Activated naive CD4-positive, alpha-beta T cell treated with anti-CD3 and anti-CD28 coated beads, Interleukin-2, amount 50 U/mL, for 72 hours (primary cell): ENCODE measurements at places on chromosomes 1 and 21.

DNA sequence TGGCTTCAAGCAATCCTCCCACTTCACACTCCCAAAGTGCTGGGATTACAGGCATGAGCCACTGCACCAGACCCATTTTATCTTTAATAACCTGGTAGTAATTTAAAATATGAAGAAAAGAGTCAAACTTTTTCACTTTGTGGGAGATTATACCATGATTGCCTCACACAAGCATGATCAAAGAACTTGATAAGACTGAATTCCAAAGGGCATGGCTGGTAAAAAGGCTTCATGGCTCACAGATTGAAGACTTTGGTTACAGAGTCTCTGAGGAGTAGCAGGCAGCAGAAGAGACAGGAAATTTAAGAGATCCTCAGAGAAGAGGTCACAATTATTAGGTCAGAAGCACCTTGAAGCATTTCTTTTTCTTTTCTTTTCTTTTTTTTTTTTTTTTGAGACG, 16.4 kb upstream of the RGSL1 start:
- no peak for DNase-seq

GRCh38 chr1:60573121-60573520, 499.6 kb upstream of the C1orf87 start:
- no peak for DNase-seq

- no peak for DNase-seq
These were observed 47.9 kb downstream of the NPHP4 start for GRCh38 chr1:5944154-5944842.

DNA sequence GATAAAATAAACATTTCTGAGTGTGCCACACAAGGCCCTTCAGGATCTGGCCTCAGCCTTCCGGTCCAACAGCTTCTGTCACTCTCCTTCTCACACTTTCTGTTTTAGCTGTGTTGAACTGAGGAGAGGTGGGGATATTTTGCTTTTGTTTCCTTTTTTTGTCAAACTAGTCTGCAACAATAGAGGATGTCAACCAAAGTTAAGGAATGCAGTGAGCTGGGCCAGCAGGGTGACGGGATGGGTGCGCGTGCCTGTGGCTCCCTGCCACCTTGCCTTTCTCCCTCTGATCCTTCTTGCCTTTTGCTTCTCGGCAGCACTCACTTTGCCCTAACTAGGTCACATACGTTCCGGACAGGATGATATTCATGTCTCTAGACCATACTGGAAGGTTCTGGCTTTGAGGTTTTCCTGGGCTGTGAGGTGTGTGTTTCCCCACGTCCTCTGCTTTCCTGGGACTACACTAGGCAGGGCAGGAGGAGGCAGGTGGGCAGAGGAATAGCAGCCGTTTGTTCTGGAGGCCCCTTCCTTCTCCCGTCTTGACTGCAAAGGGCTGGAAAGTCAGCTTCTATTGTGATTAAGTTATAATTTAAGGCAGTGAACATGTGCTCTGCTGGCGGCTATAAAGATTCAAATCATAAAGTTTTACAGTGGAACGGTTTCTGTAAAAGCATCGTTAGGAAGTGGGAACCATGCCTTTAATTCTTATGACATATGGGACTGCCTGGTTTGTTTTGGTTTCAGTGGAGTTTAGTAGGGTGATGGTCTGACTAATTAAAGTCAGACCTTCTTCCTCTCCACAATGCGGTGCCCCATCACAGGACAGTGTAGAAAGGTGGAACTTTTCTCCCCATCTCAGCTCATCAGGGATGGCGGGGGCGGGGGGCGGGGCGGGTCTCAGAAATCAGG, 67.8 kb downstream of the RNF220 start:
- DNase-seq = no peak

- DNase-seq = no peak
These were observed 74.8 kb upstream of the PDE4B start for GRCh38 chr1:65717815-65718454.

DNA sequence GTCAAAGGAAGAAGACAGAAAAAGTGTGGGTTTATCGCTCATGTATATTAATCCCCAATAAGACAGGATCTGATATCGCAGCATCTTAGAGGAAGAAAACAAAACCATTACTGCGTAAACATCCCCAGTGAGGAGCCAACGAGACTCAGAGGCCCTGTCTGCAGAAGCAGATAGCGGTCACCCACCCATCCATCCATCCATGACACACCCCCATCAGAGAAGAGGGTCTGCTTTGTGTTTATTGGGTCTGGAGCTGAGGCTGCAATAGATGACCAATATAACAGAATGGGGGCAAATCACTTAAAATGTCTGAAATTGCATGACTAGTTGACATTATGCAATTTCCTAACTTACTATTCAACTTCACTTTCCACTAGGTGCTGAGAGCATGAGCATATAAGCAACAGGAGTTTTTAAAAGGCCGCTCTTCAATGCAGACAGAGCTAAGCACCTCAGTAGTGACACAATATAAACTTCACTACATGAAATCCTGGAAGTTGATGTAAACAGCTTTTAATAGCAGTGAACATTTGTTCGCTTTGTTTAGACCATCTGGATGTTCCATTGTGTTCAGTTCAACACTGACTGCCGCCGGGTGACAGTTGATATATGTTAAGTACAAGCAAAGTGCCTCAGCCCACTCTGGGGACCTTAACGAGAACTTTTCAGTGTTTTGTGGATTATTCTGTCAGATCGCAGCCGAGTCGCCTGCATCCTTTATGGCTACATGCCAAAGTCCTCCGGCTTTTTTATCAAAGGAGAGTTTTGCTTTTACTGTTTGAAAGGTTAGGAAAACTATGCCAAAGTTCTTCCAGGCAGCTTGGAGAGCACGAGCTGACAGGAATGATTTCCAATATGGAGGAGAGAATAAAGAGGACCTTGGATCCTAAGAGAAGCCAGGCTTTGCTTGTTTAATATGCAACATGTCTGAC, 167.5 kb downstream of the ZNF281 start:
- DNase-seq = no peak

GRCh38 chr1:151289080-151289935, 7.2 kb downstream of the ZNF687 start:
- DNase-seq = no peak

DNA sequence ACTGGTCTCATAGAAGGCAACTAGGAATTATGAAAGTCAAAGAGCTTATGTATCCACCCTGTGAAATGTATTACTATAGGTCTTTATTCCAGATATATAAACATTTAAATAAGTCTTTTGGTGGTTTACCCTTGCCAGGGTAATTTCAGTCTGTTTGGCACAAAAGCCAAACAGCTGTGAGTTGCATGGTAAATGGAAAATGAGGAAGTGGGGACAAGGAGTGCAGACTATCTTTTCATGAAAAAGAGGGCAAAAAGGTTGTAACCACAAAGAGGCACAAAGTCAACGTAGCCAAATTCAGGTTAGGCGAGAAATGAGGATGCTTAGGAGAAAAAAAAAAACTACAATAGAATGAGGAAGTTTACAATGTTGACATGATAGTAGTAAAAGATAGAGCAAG, 492.3 kb upstream of the PRMT6 start:
- DNase-seq = no peak

GRCh38 chr21:36338975-36339374, 19.0 kb downstream of the MORC3 start:
- no peak for DNase-seq

GRCh38 chr1:243432136-243432535, 176.3 kb downstream of the SDCCAG8 start:
- no peak for DNase-seq

GRCh38 chr1:61741711-61742619, at the start of gene PATJ:
Gene PATJ (plus strand): TSS chr1:61742480. CDS start chr1:61762893, 20,413 bp downstream.
- peak; percentile 66 for DNase-seq

- DNase-seq = no peak
These were observed 31.9 kb upstream of the SGIP1 start for GRCh38 chr1:66502086-66502485.

- DNase-seq = no peak
These were observed 1.5 kb downstream of the RGS2 start for GRCh38 chr1:192810253-192810880.

DNA sequence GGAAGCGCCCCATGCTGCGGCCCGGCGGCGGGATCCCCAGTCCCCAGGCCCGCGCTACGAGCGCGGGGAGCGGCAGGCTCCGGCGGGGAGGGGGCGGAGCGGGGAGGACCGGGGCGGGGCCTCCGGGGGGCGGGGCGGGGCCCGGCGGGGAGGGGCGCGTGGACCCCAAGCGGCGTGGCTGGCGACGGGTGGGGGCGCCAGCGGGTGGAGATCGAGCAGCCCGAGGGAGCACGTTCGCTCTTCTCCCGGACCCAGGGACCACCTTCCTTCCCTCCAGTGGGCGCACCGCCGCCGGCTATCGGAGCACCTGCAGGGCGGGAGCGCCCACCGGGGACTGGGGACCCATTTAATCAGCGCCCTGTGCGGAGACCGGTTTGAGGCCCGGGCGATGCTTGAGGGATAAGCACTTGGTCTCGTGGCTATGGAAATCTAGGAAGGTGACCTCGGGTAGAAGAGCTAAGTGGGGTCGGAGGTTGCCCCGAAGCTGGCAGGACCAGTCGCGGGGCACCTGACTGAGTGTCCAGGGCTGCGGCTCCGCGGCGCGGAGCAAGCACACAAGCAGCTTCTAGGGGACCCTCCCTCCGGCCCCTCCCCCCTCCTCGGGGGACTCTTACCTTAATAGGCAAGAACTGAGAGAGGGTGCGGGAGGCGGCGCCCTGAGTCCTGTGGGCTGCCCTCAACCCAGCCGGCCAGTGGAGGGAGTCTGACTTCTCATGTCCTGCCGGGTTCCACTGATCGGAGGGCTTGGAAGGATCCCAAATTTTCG, at the start of gene TSPAN2:
TSS of gene TSPAN2 (minus strand) at position 84 of the 766 bp plus-strand sequence. CDS start at position 13, 71 bp downstream.
- no peak for DNase-seq

DNA sequence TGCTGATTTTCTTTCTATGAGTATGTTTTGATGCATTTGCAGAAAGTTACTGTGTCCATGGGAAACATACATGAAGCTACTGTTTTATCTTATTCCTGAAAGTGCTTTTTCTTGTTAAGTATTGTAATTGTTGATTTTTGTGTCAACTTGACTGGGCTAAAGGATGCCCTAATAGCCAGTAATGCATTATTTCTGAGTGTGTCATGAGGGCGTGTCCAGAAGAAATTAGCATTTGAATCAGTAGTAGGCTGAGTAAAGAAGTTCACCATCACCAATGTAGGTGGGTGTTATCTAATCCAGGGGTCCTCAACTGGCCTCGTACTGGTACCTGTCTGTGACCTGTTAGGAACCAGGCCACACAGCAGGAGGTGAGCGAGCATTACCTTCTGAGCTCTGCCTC, 760.2 kb downstream of the PLA2G4A start:
- no peak for DNase-seq

- no peak for DNase-seq
These were observed 32.9 kb downstream of the CSMD2 start for GRCh38 chr1:34132161-34132420.

- no peak for DNase-seq
These were observed 2.2 kb upstream of the ADORA3 start for GRCh38 chr1:111505641-111506119.
